ENCODE measurements at places on chromosomes 1 and 21.

DNA sequence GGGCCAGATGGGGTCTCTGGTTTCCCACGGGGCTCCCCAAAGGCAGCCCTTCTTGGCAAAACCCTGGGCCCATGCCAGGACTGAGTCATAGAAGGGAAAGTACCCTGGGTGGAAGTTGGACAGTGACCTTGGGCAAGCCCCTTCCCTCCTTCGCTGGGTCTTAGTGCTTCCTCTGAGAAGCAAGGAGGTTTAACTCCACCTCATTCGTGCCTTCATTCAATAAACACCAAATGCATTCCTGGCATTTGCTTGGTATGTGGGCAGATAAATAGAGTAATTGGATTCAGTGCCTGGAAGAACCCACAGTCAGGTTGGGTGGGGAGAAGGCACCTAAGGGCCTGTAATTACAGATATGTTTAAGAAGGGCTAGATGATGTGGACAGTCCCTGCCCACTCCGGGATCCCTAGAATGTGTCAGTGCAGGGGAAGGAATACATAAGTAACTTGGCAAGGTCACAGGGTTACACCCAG, 36.3 kb upstream of the CITED4 start:
- no peak for DNase-seq

DNA sequence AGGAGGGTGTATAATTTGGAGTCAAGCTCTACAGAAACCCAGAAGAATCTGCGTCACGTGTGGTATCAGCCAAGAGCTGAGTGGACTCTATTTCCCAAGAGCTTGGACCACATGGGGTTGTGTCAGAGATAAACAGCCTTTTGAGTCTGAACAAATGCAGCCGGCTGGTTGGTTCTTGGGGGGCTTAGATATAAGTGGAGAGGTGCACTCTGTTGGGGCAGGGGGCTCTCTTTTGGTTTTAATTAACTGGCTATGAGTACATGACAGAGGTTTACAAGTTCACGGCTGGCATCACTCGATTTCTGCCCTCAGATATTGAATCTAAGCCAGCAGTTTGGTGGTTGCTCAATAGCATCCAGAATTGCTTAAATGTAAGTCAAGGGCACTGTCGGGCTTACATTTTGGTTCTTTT, 501 bp upstream of the MRAP start:
- DNase-seq, result no peak

- no peak for DNase-seq
Measured at GRCh38 chr1:170241266-170241851, 95.6 kb downstream of the NTMT2 start.

- DNase-seq, result no peak
Measured at GRCh38 chr1:30786264-30786991, 28.9 kb upstream of the LAPTM5 start.

DNA sequence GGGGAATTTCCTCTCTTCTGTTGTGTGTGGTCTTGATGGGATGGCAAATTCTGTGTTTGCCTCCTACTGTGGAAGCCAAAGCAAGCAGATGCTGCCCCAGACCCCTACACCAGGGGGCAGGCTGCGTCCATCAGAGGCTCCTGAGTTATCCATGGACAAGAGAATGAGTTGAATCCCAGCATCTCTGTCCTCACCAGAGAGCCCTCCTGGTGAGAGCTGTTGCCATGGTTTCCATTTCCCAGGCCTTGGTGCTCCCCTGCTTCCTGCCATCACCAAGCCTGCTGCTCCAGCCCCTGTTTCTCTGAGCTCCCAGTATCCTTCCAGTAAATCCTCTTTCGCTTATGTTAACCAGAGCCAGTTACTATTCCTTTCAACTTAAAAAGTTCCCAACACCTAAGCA, 20.4 kb upstream of the GNG12 start:
- DNase-seq, result no peak

- no peak for DNase-seq
Measured at GRCh38 chr1:246091477-246091876, 415.6 kb downstream of the SMYD3 start.

DNA sequence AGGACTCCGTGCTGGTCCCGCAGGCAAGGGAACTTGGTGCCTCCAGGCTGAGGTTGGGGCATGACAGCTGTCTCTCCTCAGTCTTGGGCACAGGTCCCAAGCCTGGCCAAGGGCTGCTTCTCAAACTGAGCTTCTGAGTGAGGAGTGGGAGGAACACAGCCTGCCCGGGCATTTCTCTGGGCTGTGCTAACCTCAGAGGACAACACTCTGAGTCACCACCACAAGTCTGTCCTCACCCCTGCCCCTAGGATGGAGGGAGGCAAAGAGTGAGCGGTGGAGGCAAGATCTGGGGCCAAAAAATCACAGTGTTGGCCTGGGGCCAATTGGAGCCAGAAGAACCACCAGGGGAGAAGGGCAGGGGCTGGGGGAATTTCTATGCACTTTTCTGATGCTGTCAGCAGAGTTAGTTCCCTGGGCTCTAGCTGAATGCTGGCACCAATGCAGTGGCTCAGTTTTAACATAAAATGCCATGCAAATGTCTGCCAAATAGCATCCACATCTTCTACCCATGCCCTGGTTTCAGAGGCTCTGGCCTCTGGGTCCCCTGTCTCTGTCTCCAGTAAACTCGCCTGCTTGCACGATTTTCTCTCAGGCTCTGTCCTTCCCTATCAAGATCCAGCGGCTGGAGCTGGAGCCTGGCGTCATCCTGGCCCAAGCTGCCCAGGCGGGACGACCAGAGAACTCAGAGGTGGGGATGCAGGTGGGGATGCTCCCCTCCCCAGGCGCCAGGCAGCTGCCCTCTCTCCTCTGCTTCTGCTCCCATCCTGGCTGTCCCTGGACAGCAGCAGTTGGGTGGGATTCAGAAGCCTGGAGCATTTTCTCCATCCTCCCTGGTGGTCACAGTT, 11.0 kb upstream of the CDK18 start:
- DNase-seq, result no peak

GRCh38 chr1:179077396-179077795, 4.5 kb upstream of the TOR3A start:
- no peak for DNase-seq

DNA sequence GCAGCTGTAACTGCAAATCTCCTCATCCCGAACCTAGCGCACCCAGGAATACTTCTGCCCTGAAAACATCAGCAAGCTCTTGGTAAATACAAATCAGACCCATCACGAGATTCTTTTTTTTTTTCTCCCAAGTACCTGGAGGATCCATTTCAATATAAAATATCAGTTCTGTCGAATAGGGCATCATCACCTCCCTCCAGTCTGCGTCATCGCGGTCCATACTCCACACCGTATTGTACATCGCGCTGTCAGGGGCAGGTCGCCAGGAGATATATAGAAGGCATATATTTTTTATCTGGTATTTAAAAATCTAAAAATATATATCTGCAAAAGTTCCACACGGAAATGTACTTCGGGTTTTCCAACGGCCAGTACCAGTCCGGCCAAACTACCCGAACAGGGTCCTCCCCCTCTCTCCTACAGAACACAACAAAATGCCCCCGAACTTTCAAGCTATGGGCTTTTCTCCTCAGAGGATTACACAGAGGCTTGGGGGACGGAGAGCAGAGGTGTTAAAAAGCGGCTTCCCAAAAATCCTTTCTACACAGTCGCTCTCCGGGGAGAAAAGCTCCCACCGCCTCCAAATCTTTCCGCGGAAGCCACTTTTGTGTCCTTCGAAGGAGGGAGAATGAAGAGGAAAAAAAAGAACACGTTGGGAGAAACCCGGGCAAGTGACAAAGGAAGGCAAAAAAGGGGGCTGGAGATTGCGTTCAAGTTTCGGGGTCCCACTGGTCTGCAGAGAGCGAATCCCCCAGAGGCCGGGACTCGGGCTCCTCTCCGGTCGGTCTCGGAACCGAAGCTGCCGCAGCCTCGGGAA, 509 bp downstream of the PIK3R3 start:
- DNase-seq, result no peak

DNA sequence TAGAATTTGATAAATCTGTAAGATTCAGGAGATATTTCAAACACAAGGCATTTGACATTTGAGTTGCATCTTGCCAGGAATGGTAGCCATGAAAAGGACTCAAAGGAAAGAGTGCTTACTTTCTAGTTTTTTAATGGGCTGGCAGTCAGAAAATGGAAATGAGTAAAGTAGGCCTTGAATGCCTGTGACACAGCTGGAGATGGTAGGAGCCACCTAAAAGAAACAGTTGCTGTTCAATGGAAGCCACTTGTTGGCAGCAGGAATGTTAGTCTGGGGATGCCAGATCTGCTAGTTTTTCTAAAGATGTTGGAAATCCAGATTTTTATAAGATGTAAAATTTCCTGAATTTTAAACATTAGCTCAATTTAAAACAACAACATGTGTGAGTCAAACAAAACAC, 43.6 kb downstream of the CACHD1 start:
- DNase-seq, result no peak

DNA sequence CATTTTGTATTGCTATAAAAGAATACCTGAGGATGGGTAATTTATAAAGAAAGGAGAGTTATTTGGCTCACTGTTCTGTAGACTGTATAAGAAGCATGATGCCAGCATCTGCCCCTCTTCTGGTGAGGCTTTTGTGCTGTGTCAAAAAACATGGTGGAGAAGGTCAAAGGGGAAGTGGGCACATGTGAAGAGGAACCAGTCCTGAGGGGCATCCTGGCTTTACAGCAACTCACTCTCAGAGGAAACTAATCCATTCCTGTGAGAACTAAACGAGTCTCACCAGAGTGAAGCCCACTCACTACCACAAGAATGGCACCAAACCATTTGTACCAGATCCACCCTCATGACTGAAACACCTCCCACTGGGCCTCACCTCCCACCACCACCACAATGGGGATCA, 18.8 kb upstream of the SELP start:
- DNase-seq, result no peak

GRCh38 chr1:6163191-6163972, 16.7 kb downstream of the CHD5 start:
- no peak for DNase-seq

- DNase-seq, result no peak
Measured at GRCh38 chr1:29636936-29637335, 400.6 kb downstream of the PTPRU start.

- no peak for DNase-seq
Measured at GRCh38 chr1:206709772-206710459, 25.2 kb downstream of the MAPKAPK2 start.

GRCh38 chr21:34132202-34132601, 58.8 kb downstream of the MRPS6 start:
- no peak for DNase-seq

GRCh38 chr1:215682232-215682631, 115.1 kb downstream of the KCTD3 start:
- DNase-seq, result no peak

- no peak for DNase-seq
Measured at GRCh38 chr21:31299291-31300147, 44.5 kb downstream of the TIAM1 start.

DNA sequence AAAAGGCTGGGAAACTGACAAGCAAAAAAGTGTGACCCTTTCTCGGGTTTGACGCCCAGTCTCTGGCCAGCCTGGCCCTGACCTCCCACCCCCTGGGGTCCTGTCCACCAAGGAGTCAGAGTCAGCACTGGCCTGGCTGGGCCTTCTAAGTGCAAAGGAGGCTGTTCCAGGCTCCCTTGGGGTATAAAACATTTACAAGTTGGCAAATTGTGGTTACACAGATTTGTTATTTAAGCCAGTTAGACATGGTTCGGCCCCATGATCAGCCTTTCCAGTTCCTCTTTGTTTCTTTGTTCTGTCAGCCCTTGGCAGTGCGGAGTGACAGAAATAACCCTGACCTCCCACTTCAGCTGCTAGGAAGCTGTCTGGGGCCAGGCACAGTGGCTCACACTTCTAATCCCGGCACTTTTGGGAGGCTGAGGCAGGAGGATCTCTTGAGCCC, 161.6 kb upstream of the RAB4A start:
- DNase-seq, result no peak

DNA sequence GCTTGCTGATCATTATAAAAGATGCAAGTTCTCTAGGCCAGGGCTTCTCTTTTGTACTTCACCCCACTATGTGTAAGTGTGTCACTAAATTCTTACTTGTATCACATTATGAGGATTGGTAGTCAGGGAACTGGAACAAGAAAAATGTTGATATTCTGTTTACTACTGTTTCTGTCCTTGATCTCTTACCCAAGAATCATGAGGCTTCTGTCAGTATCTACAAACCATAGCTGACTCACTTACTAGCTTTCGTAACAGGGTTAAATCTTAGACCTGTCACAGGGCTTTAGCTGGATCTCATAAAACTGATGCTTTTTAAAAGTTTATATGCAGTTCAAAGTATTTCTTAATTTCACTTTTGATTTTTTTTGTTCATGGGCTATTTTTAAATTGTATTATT, 681.2 kb downstream of the PLPP3 start:
- DNase-seq, result no peak

DNA sequence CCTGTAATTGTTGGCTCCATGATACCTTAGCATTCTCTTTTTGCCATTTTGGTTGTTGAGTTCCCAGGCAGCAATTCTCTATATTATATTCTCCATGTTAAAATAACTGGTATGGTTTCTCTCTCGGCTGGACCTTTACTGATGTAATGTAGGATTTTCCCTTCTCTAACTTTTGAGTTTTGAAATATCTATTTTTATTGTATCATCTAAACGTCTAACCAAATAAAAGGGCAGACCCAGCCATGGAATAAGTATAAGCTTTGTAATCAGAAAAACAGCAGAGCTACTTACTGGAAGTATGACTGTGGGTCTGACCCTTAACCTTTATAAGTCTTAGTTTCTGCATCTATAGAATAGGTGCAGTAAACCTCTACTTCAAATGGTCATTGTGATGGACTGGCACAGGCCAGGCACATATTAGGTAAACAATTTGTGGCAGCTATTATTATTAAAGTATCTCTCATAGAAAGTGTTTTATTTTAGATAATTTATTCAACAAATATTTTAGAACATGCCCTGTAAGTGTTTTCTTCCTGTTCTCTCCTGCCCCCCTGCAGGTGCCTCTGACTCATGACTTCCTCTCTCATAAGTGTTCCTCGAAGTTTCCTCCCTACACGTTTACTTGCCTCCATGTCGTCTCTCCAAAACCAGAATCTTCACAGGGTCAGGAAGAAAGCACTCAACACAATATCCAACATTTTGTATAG, 224.9 kb upstream of the FGGY start:
- DNase-seq, result no peak

DNA sequence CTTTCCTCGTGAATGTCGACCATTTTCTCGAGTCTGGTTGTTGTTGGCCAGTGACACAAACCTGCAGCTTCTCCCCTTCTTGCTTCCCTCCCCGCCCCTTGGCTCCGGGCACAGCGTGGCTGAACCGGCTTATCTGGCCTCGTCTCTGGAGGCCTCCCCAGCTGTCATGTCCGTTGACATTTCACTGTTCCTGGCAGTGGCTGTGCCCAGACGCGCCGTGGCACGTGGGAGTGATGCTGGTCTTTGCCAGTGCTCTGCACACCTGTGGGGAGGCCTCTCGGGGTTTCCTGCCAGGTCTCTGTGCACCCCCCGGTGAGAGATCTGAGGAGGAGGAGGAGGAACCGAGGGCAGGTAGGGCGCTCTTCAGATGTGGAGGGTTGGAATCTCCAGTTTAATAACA, 23.7 kb downstream of the SKI start:
- DNase-seq, result no peak

- DNase-seq, result no peak
Measured at GRCh38 chr1:19336543-19336942, 24.4 kb downstream of the SLC66A1 start.

- no peak for DNase-seq
Measured at GRCh38 chr1:44119525-44119924, 904 bp downstream of the KLF17 start.

GRCh38 chr1:87814573-87814972, 485.9 kb downstream of the LMO4 start:
- no peak for DNase-seq

All from stimulated activated CD8-positive, alpha-beta memory T cell treated with anti-CD3 and anti-CD28 coated beads, Interleukin-7, amount 100 ng/mL, for 1 hour (primary cell).